Mucosa of descending colon (tissue), 3 donors: ENCODE measurements at places on chromosomes 11 and 22. TPM values are rescaled to one million over a fixed set of nuclear protein-coding genes. Genes with fewer than 3 reads are reported as not detected.

DNA sequence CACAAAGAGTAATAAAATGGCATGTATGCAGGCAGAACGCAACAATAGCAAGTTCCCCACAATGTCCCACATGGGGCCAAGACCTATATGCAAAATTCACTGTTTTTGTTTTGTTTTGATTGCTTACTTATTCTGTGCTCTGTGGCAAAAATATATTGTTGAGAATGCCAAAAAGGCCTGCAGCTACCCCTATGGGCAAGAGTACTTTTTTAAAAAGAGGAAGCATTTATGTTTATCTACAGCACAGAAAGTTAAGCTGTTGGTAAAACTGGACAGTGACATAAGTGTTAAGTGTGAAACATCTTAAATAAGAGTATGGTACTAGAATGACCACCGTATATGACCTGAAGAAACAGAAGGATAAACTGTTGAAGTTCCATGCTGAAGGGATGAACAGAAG lies 301.9 kb upstream of the ZC3H12C start:
- no peak for DNase-seq

UPB1 gene
- 0.16 TPM for total RNA-seq

GGTLC2 gene
- total RNA-seq = not detected

TOMT gene
- total RNA-seq = 0.39 TPM

- DNase-seq = no peak
Observed at GRCh38 chr22:44378380-44378779, 65.6 kb upstream of the SHISAL1 start.

GRCh38 chr11:18567081-18567480 lies 21.5 kb downstream of the UEVLD start:
- no peak for DNase-seq

CHRM1 gene
- total RNA-seq = 0.96 TPM

GRCh38 chr11:96254854-96255253 lies 88.1 kb downstream of the MAML2 start:
- no peak for DNase-seq

DNA sequence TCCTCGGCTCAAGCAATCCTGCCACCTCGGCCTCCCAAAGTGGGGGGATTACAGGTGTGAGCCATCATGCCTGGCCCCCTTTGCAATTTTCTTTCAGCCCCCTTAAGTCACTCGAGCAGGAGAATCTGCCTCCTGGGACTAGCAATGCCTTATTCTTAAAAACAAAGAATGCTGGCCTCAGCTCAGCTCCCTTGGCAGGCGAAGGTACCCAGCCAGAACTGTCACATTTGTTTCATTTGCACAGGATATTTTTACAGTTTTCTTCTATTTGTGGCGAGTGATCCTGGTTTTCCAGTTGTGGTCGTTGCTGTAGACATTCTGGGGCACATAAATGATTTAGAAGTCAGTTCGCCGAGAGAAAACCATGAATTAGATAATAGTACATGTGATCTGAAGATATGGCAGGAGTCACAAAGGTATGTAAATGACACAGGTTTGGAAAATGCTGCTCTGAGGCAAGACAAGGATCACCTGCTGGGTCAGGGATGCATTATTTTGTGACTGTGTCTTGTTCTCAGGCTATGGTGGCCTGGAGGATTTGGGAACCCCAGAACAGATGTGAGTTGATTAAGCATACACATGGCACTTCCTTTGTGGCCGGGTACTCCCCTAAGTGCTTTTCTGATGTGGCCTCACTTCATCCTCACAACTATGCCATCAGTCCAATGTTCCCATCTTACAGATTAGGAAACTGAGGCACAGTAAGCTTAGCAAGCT lies 51.2 kb upstream of the SLC22A12 start:
- DNase-seq = no peak

DNA sequence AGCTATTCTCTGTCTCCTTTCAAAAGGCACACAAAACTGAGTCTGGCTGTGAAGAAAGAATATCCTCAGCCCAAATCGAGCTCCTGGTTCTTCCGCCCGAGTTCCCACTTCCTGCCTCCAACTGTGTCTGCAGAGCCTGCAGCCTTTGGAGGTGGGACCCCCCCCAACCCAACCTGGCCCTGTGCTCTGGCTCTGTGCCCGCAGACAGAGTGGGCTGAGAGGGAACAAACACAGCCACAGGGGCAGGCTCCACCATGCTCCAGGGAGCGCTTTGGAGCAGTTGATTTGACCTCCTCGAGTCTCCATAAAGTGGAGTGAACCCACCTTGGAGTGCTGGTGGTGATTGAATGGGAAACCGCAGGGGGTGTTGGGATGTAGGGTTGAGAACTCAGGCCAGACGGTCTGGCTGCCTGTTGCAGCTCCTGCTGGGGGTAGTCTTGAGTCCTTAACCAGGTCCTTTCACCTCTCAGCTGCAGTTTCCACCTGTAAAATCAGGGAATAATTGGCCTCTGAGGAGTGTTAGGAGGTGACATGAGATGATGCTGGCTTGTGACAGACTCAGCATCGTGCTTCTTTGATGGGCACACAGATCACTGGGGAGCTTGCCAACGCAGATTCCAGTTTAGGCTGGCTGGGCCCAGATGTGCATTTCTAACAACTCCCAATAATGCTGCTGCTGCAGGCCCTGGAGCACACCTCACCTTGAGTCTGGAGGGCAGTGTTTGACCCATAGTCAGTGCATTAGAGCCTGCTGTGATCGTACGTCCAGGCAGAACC lies 11.4 kb downstream of the DAGLA start:
- no peak for DNase-seq

CTSW gene
- 3.2 TPM for total RNA-seq

SLC17A6 gene
- not detected for total RNA-seq

DNA sequence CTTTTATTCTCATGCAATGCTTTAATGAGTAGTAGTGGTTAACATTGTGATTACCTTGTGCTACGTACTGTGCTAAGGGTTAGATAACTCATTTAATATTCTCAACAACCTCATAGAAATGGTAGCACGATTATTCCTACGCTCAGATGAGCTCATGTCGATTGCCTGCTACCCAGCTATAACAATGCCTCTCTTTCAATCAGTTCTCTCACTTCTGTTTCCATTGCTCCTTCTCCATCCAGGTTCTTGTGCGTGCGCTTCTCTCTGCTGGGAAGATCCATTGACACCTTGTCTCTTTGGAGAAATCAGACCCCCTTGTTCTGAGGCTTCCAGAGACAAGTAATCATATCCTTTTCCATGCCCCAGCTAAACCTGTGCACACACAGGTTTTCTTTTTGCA lies 120.8 kb downstream of the NECTIN1 start:
- no peak for DNase-seq

GRCh38 chr11:14519597-14519916 lies 629 bp downstream of the PSMA1 start:
- no peak for DNase-seq

- DNase-seq = peak; percentile 88
Observed at GRCh38 chr11:113305440-113306336, 8.7 kb upstream of the TTC12 start.

GRCh38 chr11:111457731-111458368 lies 54.3 kb downstream of the BTG4 start:
- no peak for DNase-seq

TNNT3 gene
- total RNA-seq = 0.72 TPM

DNA sequence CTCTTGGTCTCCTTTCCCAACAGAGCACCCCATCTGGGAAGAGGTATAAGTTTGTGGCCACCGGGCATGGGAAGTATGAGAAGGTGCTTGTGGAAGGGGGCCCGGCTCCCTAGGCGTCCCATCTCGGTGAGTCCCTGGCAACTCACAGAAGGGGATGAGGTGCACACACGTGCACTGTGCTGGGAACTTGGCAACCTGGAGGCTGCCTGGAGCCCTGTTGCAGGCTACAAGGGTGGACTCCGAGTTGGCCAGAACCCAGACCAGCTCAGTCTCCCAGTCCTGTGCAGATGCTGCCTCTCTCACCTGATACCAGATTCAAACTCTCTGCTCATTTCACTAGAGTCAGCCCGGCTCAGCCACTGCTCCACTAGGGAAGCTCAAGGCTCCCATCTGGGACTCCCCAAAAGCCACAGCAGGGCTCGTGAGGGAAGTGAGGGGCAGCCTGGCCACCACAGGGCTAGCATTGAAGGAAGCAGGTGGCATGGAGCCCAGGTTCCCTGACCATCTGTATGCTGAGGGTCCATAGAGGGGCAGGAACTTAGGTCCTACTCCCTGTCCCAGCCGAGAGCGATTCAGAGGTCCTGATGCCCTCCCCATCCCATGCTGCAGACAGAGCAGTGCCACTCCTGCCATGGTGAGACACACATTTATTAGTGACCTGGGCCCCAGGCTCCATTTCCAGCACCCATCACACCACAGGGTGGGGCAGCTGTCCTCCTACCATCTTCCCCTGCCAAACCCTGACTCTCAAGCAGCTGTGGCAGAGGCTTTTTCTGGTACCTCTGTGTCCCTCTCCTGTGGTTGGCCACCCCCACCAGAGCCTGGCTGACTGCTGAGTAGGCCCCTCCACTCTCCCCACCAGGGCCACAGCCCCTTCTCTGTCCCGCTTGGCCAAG lies 4.0 kb downstream of the PRR33 start:
- no peak for DNase-seq

DNA sequence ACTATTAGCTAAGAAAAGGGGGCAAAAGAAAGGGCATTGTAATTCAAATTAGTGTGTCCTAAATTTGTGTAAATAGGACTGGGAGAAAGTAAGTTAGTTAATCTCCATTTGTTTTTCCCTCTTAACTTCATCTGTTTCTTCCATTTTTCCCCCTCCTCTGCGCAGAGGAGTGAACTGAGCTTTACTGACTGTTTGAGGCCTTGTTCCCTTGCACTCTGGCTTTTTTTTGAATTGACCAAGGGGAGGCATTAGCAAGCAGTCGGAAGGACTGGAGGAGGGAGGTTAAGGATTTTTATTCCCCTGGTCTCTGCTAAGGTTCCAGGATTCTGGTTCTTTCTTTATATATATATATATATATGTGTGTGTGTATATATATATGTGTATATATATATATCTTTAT lies 15.2 kb upstream of the FANCF start:
- no peak for DNase-seq

DNA sequence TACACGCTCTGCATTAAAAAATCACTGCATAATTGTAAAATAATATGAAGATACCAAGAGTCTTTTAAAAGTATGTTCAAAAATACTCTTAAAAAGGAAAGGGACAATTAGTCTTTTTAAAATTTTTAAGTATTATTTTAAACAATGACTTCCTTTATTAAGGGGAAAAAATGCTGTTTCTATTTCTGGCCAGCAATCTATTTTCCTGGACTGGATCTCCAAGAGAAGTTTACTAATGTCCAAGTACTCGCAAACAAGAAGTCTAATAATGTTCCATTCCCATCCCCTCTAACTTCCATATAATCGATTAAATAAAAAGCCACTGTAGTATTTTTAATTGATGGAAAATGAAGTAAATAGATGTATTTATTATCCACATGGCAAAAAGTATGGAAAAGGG lies 123.7 kb downstream of the MPPED2 start:
- DNase-seq = no peak

- no peak for DNase-seq
Observed at GRCh38 chr11:122778148-122778547, 60.2 kb upstream of the CRTAM start.

DNA sequence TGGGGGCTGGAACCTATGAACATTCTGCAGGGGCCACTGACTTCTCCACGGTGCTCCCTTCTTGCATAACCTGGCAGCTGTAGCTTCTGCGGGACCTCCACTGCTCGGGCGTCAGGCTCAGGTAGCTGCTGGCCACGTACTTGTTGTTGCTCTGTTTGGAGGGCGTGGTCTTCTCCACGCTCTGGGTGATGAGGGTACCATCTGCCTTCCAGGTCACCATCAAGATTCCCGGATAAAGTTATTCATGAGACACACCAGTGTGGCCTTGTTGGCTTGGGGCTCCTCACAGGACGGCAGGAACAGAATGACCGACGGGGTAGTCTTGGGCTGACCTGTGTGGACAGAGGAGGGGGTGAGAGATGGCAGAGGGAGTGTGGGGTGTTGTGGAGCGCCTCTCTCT lies 6.5 kb upstream of the DRICH1 start:
- no peak for DNase-seq

- no peak for DNase-seq
Observed at GRCh38 chr11:66324664-66325063, 7.8 kb upstream of the CD248 start.

DNA sequence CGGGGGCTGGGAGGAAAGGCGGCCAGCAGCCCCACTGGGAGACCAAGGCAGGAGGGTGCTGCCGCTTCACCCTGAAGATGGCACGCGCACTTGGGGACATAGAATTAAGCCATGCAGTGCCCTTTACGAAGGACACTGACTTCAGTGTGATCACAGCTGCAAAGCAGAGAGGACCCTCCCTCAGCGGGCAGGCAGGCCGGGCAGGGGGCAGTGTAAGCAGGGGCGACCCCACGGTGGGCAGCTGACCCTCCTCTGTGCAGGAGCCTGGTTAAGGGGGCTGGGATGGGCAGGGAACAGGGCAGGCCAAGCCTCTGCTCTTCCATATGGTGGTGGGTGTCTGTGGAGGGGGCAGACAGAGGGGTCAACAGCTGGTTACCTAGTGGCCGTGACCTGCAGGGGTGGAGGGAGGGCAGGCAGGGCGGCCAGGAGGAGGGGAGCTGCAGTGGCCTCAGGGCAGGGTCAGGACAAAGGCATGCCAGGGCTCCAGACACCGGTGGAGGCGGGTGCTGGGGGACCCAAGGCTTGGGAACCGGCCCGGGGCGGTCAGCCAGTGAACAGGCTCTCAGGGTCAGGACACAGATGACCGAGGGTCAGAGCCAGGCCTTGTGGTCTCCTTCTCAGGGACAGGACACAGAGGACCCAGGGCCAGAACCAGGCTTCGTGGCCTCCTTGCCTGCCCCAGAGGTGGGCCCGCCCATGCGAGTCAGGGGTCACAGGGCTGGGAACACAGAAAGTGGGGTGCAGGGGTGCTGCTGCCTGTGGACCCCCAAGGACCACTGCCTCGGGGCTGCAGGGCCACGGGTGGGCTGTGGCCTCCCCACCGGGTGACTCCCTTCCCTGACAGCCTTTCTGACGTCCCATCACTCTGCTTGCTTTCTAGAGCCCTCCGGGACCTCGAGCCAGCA lies 7.2 kb downstream of the LMNTD2 start:
- no peak for DNase-seq

HEPHL1 gene
- total RNA-seq = not detected

- no peak for DNase-seq
Observed at GRCh38 chr11:119505071-119505470, 82.1 kb upstream of the THY1 start.

USP2 gene
- total RNA-seq = 84.3 TPM

DNA sequence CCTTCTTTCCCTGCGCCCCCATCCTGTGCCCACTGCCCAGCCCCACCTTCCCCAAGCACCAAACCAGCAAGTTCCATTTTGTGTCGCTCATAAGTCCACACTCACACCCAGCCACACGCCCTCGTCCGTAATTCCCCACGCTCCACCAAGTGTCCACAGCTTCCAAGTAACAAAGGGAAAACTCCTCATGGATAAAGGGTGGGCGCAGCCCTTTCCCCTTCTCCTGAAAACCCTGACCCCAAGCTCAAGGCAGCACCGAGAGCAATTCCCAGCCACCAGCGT lies 458 bp downstream of the FXYD6 start:
- DNase-seq = no peak

GRCh38 chr11:121063728-121064127 lies 37.3 kb upstream of the TECTA start:
- DNase-seq = no peak

DNA sequence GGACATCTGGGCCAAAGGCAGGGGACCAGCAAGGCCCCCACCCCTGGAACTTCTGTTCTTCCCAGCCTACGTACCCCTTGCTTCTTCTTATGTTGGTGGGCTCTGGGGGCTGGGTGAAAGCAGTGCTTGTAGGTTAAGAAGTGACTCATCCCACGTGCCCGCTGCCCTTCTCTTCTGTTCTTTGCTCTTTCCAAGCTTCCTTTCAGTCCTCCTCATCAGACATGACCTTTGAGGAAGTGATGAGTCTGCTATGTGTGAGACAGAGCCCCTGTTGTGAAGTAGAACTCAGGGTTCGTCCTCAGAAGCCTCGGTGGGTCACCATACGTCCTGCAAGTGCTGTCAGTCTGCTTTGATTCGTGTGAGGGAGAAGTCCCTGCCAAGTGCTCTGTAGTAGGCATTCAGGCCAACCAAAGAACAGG lies 12.7 kb downstream of the MED15 start:
- DNase-seq = no peak
